Osteoblast (primary cell): ENCODE measurements at places on chromosomes 7 and 10. TPM values are rescaled to one million over a fixed set of nuclear protein-coding genes. Genes with fewer than 3 reads are reported as not detected.

Gene TRPV5
- total RNA-seq: not detected in 2 replicates

Gene EGR2
- total RNA-seq: 2.4 and 3.6 TPM in 2 replicates

DNA sequence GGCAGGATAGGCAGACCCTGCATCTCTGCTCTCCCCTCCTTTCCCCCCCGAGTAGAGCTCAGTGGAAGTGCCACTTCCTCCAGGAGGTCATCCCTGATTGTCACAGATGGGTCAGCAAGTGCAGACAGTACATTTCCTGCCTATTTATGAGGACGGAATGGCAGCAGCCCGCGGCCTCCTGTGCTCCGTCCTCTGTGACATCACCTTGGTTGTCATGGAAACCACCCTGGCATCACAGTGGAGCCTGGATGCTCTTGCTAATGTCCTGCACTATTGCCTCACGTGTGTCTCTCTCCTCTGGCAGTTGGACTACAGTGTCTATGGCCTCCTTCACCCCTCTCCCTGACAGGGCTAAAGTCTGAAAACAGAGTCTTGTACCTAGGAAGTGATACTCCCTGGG is 148.6 kb downstream of the SH3PXD2A start:
- no peaks in the 10 kb centered on the region for H3K27me3 ChIP-seq
- no peak overlapping the region for H3K27ac ChIP-seq
- peaks cover 10% of the 10 kb centered on the region for H3K4me1 ChIP-seq

DNA sequence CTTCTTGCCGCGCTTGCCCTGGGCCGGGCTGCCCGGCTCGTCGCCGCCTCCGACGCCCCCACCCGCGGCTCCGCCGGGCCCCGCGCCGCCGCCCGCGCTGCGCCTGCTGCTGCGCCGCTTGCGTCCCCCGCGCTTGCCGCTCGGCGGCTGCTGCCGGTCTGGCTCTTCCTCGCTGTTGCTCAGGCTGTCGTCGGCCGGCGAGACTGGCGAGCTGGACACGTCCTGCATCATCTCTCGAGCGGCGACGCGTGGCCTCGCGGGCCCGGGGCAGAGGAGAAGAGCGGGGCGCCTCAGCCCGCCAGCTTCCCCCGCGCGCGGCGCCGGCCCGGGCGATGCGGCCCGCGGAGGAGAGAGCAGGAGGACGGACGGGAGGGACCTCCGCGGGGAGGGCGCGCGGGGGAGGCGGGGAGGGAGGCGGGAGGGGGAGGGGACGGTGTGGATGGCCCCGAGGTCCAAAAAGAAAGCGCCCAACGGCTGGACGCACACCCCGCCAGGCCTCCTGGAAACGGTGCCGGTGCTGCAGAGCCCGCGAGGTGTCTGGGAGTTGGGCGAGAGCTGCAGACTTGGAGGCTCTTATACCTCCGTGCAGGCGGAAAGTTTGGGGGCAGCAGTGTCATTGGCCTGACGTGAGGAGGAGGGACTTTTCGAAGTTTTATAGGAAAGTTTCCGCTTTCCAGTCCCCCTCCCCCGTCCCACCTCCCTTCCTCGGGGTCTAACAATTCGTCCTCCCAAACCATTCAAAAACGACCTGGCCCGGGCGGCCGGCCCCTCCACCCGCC is at the start of gene TWIST1:
Gene TWIST1 (minus strand): TSS at position 546 of the 779 bp plus-strand sequence. CDS start 315 bp downstream, at position 231.
- peak within 1 kb of the TSS; percentile 80 for H3K27ac ChIP-seq
- DNase-seq: peak; percentile 97
- peak within 1 kb of the TSS; percentile 95 for H3K4me3 ChIP-seq
- no peaks in the 10 kb centered on the region for H3K27me3 ChIP-seq
- H3K36me3 ChIP-seq: no peaks in the 10 kb centered on the region

GRCh38 chr10:60762554-60762953 is 15.7 kb upstream of the CDK1 start:
- H3K27me3 ChIP-seq: no peaks in the 10 kb centered on the region
- no peaks in the 10 kb centered on the region for H3K36me3 ChIP-seq
- no peak for DNase-seq
- no peak overlapping the region for H3K4me3 ChIP-seq
- no peak overlapping the region for H3K27ac ChIP-seq
- H3K4me1 ChIP-seq: peaks cover 2% of the 10 kb centered on the region

Gene SEMA3C
- total RNA-seq: 388 and 421 TPM in 2 replicates

Gene GPNMB
- total RNA-seq: 380 and 480 TPM in 2 replicates

Gene NCF1
- total RNA-seq: under 0.01 TPM in 1 of 2 replicates, not detected in the other

DNA sequence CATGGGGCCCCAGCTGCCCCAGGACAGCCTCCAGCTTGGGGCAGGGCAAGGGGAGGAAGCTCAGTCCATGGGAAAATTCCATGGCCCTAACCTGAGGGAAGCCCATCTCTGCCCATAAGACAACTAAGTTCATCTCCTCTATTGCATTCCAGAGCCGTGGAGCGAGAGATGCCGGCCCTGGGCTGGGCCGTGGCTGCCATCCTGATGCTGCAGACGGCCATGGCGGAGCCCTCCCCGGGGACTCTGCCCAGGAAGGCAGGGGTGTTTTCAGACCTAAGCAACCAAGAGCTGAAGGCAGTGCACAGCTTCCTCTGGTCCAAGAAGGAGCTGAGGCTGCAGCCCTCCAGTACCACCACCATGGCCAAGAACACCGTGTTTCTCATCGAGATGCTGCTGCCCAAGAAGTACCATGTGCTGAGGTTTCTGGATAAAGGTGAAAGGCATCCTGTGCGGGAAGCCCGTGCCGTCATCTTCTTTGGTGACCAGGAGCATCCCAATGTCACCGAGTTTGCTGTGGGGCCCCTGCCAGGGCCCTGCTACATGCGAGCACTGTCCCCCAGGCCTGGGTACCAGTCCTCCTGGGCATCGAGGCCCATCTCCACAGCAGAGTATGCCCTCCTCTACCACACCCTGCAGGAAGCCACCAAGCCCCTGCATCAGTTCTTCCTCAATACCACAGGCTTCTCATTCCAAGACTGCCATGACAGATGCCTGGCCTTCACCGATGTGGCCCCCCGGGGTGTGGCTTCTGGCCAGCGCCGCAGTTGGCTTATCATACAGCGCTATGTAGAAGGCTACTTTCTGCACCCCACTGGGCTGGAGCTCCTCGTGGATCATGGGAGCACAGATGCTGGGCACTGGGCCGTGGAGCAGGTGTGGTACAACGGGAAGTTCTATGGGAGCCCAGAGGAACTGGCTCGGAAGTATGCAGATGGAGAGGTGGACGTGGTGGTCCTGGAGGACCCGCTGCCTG is 4.3 kb downstream of the AOC1 start:
- no peaks in the 10 kb centered on the region for H3K4me1 ChIP-seq
- no peaks in the 10 kb centered on the region for H3K36me3 ChIP-seq
- H3K27ac ChIP-seq: no peak overlapping the region
- no peaks in the 10 kb centered on the region for H3K27me3 ChIP-seq

DNA sequence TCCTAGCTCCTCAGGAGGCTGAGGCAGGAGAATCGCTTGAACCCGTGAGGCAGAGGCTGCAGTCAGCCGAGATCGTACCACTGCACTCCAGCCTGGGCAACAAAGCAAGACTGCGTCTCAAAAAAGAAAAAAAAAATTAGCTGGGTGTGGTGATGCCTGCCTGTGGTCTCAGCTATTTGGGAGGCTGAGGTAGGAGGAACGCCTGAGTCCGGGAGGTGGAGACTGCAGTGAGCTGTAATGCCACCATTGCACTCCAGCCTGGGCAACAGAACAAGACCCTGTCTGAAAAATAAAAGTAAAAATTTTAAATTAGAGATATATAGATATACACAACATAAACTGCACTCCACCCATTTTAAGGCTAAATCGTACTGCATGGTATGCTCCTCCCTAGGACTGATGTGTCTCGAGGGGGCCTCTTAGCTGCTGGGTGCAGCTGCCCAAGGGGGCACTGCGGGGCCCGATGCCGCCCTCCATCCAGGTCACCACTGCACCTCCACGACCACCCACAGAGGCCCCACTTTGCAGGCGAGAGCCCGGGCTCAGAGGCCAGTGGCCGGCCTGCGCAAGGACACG is 40.9 kb upstream of the FOXK1 start:
- peak overlapping the region; percentile 45 for H3K27ac ChIP-seq
- H3K4me3 ChIP-seq: peak overlapping the region; percentile 82
- no peaks in the 10 kb centered on the region for H3K36me3 ChIP-seq
- H3K27me3 ChIP-seq: no peaks in the 10 kb centered on the region
- DNase-seq: no peak

Gene SFRP4
- total RNA-seq: 151 and 205 TPM in 2 replicates

DNA sequence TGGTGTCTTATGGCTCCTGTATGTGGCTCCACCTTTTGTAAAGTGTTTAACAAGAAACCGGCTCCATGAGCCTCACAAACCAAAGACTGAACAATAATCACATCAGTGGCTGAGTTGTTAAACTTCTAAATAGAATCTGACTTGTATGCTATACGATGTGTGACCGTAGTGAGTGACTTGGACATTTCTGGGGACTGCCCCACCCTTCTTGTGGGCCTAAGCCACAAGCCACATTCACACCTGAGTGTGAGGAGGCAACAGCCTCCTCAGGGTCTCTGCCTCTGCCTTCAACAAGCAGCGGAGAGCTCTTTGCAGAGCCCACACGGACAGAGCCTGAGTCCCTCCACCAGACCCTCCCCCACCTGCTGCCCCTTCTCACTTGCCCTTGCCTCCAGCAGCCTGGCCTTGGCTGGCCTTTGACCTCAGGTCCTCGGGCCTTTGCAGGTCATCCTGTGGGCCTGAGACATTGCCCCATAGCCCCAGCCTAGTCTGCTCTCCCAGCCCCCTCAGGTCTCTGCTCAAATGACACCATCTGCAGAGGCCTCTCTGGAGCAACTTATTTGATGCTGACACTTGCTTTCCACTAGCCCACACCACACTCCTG is 156.8 kb upstream of the TNS3 start:
- no peak overlapping the region for H3K4me3 ChIP-seq
- no peak for DNase-seq
- H3K36me3 ChIP-seq: no peaks in the 10 kb centered on the region
- peaks cover 13% of the 10 kb centered on the region for H3K27me3 ChIP-seq

DNA sequence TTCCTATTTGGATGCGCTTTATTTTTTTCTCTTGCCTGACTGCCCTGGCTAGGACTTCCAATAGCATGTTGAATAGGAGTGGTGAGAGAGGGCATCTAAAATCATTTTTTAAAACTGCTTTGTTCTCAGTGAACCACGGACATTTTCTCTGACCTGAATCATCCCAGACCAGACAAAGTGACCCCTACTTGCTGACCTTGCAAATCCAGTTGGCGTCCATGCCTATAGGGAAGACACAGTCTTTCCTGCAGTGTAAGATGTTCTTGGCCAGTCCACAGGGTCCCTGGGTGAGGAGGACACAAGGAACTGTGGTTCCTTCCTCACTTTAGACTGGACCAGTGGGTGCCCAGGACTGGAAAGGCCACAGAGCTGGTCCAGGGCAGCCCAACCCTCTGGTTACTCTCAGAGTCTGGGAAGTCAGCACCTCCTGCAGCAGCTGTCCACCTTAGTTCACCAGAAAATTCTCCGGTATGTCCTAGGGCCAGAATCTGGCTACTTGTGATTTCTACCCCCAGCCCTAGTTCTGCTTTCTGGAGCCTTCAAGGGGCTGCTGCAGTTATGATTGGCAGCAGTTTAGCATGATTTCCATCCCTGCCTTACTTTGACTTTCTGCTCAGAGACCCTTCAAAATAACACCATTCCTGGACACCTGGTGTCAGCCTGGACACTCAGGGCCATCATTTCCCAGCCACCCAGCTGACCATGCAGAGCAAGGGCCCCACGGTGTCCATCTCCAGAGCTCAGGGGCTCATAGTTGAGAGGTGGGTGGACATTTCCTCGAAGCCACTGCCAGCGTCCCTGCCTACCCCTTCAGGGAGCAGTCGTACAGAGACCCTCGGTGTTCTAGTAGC is 19.3 kb downstream of the VIPR2 start:
- H3K27me3 ChIP-seq: no peaks in the 10 kb centered on the region
- DNase-seq: no peak
- no peaks in the 10 kb centered on the region for H3K4me1 ChIP-seq
- no peaks in the 10 kb centered on the region for H3K36me3 ChIP-seq

GRCh38 chr7:99742737-99743394 is 7.9 kb upstream of the CYP3A7 start:
- no peak overlapping the region for H3K27ac ChIP-seq
- DNase-seq: no peak
- H3K4me1 ChIP-seq: no peaks in the 10 kb centered on the region
- peaks cover 25% of the 10 kb centered on the region for H3K27me3 ChIP-seq
- H3K4me3 ChIP-seq: no peak overlapping the region

DNA sequence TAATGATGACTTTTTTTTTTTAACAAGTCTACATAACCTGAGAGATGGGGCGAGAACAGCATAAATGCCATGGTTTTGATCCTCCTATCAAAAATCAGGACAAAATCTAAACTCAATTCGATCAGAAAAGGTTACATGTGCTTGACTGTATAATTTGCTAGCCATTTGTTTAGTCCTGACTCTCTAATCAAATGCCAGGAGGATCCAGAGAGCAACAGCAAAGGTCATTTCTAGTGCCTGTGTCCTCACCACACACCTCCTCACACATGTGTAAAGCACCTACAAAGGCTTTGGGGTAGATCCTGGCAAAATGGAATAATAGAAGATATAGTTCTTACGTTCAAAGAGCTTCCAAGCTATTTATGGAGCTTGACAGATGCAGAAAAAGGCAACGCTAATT is 11.0 kb upstream of the FAS start:
- H3K4me3 ChIP-seq: no peak overlapping the region
- H3K4me1 ChIP-seq: peaks cover 27% of the 10 kb centered on the region
- H3K36me3 ChIP-seq: peaks cover 4% of the 10 kb centered on the region
- H3K27me3 ChIP-seq: no peaks in the 10 kb centered on the region
- H3K27ac ChIP-seq: peak overlapping the region; percentile 35

DNA sequence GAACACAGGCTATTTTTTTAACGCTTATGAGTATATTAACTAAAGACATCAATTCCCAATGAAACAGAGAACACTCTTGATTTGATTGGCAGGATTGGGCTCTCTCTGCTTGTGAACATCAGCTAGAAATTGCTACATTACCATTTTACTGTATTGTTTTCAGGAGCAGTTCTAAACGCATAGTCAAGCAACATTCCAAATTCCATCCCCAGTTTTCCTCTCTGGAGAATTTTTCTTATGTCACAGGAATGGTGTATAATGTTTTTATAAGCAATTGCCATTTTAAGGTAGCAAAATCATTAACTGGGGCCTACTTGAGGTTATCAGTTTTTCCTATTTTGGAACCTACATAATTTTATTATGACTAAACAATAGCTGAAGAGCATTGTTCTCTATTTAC is 276.9 kb upstream of the LRRN3 start:
- no peak overlapping the region for H3K4me3 ChIP-seq
- no peaks in the 10 kb centered on the region for H3K36me3 ChIP-seq
- no peaks in the 10 kb centered on the region for H3K4me1 ChIP-seq
- DNase-seq: no peak
- no peak overlapping the region for H3K27ac ChIP-seq
- no peaks in the 10 kb centered on the region for H3K27me3 ChIP-seq

Gene FAM237B
- total RNA-seq: not detected in 2 replicates
